Daoy (cell line): ENCODE measurements at places on chromosomes 12 and 14.

- no peak for DNase-seq
These were observed 84.1 kb downstream of the FBXL14 start for GRCh38 chr12:1510056-1510812.

GRCh38 chr14:73457041-73457923, 1.1 kb downstream of the NUMB start:
- DNase-seq, result peak; percentile 66

GRCh38 chr12:66931091-66931490, 252.2 kb upstream of the GRIP1 start:
- no peak for DNase-seq

DNA sequence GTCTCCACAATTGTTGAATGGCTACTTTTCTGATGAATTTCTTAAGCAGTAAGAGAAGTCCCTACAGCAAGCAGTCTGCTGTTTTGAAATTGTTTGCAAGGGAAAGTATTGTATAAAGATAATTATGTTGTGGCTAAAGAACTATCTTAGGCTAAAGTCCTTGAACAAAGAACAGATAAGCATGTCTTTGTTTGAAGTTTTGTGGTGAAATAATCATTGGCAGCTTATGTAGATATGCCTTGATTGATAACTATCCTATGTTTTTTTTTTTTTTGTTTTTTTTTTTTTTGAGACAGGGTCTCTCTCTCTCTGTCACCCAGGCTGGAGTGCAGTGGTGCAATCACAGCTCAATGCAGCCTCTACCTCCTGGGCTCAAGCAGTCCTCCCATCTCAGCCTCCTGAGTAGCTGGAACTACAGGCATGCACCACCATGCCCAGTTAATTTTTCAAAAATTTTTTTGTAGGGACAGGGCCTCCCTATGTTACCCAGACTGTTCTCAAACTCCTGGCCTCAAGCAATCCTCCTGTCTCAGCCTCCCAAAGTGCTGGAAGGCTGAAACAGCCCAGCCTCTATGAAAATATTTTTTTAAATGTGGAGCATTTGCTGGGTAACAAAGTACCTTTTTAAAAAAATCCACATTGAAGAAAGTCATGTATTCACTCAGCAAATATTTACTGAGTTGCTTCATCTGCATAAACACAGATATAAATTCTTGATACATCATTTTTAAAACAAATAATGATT, 80.8 kb downstream of the LLPH start:
- no peak for DNase-seq
